HEK293T (cell line): ENCODE measurements at places on chromosomes 16 and 17.

DNA sequence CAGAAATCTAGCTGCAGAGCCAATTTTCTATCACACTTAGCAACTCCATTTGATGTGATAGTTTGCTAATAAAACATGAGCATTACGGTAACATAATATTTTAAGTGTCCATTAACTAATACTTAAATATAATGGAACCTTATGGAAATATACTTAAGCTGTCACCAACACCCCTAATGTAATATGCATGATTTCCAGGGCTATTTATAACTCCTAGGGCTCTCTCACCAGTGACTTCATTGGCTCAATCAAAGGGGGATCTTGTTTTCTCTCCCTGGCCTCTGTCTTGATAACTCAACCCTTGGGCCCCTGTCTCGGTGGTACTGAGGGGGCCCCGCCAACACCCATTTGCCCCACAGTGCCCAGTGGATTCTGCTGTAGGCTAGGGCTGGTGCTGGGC, 170.4 kb downstream of the SALL1 start:
- no peak for DNase-seq

- DNase-seq: no peak
Observed at GRCh38 chr16:13552960-13553257, 367.0 kb upstream of the ERCC4 start.

DNA sequence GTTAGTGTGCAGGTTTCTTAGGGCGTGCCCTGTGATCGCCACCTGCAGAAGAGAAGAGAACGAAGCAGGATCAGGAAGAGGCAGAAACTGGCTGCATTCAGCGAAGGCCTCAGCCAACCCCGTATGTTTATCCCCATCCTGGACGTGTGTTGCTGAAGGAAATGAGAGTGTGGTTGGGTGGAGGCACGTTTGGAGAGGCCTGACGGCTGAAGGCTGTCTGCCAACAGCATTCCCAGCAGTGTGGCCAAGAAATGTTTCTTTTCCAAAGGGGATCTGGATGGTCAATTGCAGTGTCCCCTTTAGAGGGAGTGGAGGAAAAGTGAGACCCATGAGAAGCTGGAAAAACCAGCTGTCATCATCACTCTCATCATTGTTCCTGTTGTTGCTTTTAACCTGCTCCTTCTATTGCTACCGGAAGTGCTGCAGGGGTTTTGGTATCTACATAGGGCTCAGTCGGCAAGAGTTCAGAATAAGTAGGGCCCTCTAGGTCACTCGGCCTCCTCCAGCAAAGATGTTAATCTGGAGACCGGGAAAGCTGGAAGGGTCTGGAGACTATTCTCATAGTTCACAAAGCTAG, 46.5 kb upstream of the SLC47A1 start:
- no peak for DNase-seq

GRCh38 chr16:80231888-80232287, 308.9 kb upstream of the DYNLRB2 start:
- DNase-seq: no peak

GRCh38 chr17:3474212-3474611, 1.6 kb upstream of the ASPA start:
- no peak for DNase-seq

GRCh38 chr17:47872019-47872650, 21.2 kb upstream of the SP6 start:
- DNase-seq: no peak

DNA sequence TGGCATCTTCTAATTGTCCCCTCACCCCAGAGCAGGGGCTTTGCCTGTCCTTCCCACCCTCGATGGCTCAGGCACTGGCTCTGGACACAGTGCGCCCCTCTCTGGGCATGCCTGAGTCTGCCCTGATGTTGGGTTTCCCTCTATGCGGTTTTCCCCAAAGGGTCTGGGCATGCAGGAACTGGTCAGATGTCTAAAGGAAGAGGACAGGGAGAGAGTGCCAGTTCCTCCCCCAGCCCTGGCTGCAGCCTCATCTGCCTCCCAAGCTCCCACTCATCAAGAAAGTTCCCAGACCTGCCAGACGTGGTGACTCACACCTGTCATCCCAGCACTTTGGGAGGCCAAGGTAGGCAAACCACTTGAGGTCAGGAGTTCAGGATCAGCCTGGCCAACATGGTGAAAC, 41.3 kb upstream of the PABPN1L start:
- DNase-seq: no peak

DNA sequence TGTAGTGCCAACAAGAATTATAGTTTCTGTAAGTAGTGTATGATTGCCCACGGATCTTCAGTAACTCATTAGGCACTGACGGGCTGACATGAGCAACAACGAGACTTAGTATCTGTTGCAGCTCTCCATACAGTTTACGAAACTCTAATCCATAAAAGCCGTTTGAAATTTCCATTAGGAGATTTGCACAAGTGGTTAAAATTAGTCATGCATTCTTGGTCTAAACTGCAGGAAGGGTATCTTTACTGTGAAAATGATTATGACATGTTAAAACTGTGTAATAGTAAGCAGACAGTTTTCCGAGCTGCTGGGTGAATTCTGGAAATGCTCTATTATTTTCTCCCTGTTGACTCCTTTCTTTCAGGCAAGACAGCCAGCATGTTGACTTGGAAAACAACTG, 605.0 kb downstream of the WWOX start:
- no peak for DNase-seq

DNA sequence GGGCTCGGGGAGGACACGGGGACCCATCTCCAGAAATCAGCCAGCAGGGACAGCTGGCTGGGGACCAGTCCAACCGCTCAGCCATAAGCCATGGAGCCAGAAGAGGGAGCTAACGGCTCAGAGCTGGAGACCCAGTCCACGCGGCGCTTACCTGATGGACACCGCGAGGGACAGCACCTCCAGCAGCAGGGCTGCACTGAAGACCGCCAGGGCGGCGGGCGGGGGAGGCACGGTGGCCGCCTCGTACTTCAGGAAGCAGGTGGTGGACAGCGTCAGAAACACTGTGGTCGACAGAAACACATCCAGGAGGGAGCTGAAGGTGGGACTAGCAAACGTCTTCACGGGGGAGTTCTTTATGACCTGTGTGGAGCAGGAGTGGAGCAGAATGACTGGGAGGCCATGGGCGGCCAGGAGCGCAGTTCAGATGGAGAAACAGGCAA, 102.6 kb upstream of the CREBBP start:
- peak; percentile 77 for DNase-seq

GRCh38 chr16:15897834-15898254, 9.4 kb upstream of the CEP20 start:
- DNase-seq: no peak

DNA sequence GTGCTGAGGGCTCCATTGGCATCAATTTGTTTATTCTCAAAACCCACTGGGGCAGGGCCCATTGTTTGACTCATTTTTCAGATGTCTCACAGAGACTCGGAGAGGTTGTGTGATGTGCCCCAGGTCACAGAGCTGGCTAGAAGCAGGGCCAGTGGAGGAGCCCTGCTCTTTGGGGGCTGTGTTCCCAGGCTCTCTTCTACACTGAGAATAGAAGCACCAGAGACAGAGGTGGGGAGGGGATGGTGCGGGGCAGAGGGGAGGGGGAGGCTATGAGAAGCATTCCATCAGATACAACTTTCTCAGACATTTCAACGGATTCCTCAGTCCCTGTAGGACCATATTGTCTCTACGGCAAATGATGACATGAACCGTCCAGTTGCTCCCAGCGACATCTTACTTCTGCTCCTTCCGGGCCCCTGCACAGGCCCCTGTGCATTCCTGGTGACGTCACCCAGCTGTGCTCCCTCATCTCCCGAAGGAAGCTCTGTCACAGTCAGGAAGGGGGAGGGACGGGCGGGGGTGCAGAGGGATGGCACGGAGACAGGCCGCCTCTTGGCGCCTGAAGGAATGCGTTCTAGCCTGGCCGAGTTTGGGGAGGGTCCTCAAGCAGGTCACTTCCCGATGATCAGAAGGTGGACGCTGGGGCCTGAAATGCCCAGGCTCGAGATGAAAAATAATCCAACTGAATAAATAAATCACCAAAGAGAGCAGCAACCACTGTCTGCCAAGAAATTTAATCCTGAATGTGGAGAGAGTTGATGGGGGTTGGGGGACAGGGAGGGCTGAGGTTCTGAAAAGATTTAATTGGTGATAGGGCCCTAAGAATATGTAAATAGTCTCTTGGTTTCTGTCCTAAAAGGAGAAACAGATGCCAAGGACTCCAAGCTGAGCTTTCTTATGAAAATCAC, 114.1 kb downstream of the NOG start:
- DNase-seq: no peak

DNA sequence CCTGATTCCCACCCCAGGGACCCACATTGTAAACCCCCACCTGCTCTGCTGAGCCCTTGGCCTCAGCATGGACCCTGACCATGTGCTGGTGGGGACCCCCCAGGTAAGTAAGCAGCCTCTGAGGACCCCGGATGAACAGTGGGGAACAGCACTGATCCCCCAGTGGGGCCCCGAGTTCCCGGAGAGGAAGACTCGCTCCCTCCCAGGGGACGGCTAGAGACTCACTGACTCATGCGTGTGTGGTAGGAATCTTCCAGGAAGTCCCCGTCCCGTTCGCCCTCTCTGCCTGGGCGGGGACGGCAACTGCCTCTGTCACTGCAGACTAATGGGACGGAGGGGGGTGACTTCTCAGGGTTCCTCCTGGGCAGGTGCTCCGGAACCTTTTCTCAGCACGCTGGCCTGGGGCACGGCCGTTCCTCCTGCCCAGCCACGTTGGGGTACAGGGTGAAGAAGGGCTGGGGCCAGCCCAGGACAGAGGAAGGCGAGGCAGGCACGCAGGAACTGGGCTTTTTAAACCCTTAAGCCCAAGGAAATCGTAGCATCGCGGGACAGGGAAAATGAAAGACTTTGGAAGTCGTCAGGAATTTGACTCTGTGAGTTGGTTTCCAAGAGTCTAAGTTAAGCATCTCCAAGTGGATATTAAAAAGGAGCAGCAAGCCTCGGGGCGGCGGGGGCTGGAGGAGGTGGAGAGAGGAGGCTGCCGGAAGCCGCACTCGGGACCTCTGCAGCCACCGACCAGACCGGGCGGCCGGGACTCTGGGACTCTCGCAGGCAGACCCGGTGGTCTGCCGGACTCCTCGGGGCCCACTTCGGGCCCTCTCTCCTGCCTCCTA, 178.7 kb downstream of the SEC14L1 start:
- DNase-seq: peak; percentile 67

DNA sequence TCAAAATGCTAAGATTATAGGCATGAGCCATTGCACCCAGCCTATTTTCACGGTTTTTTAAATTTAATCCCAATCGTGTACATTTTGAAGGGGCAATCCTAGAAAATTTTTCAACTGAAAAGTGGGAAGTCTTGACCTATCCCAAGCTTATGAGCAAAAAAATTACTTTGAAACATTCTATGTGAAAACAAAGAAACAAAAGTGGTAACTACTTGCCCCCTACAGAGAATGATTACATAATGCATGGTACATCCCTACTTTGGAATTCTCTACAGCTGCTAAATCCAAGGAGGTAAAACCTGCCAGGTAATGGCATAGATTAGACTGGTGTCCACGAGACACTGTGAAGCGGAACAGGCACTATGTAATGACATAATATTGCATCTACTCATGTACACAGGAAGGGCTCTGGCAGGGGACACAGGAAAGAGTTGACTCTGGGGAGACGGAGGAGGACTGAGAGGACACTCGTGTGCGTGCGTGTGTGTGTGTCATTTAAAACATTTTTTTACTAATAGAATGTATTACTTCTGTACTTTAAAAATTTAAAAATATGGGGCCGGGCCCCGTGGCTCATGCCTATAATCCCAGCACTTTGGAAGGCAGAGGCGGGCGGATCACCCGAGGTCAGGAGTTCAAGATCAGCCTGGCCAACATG, 15.7 kb downstream of the ASGR2 start:
- DNase-seq: no peak

DNA sequence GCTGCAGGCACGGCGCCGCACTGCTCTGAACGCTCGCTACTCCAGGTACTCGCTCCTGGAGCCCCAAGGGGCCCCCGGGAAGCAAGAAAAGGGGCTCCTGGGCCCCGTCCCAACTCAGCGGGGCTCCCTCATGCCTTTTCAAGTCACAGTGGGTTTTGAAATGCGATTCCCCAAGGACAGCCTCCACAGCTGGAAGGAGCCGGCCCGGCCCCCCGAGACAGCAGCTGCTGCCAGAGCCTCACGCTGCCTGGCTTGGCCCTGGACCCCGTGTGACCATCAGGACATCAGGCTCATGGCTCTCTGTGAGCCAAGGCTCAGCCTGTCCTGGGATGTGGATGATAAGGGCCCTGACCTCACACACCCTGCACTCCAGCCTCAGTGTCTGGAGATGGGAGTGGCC, 80.6 kb downstream of the LMF1 start:
- no peak for DNase-seq

- DNase-seq: peak; percentile 93
Observed at GRCh38 chr17:76014100-76014924, 12.8 kb downstream of the EVPL start.

DNA sequence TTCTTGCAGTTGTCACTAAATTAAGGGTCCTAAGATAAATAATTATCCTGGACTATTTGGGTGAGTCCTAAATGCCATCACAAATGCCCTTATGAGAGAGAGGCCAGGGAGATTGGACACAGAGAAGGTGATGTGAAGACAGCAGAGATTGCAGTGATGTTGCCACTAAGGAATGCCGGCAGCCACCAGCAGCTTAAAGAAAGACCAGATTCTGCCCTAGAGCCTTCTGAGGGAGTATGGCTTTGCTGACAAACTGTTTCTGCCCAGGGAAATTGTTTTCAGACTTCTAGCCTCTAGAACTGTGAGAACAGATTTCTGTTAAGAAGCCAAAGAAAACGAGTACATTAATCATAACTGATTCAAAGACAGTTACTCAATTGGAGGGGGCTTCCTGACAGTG, 10.0 kb upstream of the ZNF23 start:
- no peak for DNase-seq

GRCh38 chr17:199191-199604, 17.7 kb upstream of the DOC2B start:
- no peak for DNase-seq

DNA sequence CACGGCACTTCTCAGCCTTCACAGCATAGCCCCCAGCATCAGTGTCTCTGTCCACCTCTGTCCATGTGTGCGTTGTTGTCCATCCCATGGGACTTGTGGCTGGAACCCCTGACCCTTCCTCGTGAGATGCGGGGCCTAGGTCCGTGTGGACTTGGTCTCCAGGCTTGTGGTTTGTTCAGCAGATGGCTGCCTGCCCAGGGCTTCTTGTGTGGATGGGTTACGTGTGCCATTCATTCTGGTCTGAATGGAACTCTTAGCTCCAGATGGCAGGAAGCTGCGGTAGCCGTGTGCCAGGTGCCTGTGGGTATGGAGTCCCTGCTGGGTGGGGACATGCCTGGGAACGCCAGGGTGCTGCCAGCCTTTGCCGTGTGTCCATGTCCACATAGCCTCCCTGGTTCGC, 31.7 kb upstream of the NUDT16L1 start:
- no peak for DNase-seq

- no peak for DNase-seq
Observed at GRCh38 chr16:26981266-26981938, 85.3 kb upstream of the C16orf82 start.
